NCI-H187 (cell line): ENCODE measurements at places on chromosomes 7 and 10.

DNA sequence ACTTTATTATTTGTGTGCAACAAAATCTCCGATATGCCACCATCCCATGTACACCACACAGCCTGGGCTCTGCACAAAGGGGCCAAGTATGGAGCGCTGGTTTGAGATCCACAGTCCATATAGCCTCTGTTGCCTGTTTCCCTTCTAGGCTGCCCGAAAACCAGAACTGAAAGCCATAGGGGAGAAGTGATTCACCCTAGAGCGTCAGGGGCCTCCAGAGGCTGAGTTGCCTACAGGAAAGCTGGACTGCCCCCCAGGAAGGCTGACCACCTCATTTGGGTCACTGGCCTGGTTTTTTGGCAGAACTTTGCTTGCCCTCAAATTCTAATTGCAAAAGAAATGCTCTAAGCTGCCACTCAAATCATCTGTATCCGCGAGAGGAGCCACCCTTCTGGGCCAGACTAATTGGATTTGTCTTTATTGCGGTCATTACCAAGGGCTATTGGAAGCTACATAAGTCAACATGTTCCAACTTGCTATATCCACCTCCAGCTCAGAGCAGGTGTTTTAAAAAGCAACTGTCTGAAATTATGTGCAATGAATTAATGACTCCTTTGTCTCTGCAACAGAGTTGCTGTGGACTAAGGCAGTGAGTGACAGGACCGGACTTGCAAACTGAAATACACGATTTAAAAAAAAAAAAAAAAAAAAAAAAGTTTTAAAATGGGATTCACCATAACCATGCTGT, 28.3 kb upstream of the FRMD4A start:
- no peak for DNase-seq

DNA sequence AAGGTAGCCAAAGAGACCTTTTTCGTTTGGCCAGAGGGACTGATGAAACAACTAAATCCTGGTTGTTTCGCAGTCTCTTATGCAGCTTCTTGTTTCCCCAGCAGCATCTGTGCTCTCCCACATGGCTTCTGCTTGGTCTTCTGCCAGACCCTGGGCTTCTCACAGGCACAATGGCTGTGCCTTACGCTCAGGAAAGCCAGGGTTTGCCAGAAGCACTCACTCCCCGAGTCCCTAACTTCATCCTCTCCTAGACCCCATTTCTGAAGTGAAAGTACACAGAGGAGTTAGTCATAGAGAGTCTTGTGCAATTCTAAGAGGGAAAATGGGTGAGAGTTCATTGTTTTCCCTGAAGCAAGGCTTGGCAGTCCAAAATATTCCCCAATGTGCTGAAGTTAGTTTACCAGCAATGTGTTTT, 121.7 kb downstream of the EVX1 start:
- no peak for DNase-seq

DNA sequence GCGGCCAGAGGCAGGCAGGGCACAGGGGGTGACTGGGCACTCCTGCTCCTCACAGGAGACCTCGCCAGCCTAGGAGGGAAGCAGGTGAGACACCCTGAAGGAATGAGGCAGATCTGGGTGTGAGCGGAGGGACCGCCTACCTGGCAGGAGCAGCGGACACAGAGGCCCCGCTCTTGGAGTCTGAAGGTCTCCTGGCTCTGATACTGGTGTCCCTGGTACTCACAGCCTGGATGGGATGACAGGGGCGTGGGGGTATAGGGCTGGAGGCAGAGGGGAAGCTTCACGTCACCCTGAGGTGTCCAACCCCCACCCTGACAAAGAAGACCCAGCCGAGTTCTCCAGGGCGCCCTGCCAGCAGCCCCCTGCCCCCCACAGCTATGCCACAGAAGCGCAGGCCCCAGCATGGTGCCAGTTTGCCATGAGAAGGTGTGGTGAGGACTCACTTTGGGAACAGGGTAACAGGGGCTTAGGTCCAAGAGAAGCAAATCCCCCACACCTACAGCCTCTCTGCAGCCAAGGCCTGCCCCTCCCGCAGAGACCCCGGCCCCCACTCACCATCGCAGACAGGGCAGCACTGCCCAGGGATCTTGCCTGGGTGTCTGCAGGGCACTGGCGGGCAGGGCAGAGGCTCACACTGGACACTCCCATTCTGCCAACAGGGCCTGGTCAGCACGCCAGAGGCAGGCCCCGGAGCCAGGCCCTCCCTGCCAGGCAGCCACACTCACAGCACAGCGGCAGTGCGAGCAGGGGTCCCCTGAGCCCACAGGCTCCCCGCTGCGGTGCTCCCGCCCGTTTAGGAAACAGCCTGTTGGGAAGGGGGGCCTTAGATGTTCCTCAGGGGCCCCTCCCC, 17.0 kb downstream of the KCP start:
- DNase-seq, result no peak

DNA sequence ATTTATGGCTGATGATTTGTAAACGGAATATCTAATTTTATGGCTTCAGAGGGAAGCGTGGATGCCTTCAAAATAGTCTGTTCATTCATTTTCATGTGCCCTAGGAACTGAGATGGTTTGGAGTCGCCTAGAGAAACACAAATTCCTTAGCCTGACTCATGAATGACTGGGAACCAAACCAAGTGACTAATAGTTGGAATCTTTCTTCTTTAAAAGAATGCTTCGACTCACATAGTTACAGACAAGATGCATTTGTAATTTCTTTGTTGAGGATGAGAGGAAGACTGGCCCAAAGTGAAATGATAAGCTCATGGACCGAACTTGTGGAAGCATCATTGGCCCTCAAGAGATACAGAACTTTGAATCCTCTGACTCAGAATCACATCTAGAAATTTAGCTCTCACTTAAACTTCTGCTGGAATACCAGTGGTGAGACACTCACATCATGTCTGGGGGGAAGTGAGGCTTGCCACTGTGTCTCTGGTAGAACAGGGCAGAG, 1107.2 kb downstream of the NRG3 start:
- DNase-seq, result no peak

GRCh38 chr7:959271-959670, 4.8 kb upstream of the ADAP1 start:
- DNase-seq, result no peak

DNA sequence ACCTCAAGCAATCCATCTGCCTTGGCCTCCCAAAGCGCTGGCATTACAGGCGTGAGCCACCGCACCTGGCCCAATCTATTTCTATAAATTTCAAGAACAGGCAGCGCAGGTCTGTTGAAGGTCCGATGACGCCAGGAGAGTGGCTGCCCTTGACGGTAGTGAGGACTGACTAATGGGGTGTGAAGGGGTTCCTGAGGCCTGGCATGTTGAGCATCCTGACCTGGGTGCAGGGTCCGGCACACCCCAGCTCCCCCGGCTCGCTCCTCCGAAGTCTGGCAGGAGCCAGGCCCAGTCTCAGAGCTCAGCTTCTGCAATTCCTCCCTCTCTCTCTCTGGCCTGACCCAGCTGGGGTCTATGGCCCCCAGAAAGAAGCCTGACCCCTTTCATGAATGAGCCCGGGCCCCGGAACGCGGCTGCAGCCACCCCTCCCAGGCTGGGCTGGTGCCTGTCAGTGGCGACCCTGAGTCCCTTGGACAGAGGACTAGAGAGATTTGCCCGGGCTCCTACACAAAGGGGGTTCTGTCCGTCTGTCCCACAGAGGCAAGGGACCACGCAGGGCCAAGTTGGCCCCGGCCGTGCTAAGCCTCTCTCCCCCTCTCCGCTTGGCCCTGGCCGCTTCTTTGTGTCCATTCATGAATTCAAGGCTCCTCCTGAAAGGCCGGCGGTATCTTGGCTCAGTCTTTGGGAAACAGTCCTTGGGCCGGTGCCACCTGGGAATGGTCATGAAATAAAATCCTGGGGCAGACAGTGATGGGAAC, 18.8 kb downstream of the MMD2 start:
- DNase-seq, result no peak

DNA sequence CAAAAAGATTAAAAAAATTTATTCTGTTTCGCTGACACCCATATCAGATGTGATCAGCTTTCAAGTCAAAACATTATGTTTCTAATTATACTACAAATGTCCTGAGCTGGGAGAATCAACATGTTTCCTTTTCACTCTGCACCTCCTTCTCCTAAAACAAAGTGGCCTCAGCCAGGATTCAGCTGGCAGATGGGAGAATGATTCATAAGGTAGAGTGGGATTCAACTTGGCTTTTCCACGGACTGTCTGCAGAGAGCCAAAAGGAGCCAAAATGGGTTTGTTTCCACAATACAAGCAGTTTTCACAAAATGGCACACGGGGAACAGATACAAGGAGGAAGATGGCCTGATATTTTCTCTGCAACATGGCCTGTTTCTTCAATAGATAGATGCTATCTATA, 376.5 kb upstream of the PRKCQ start:
- DNase-seq, result no peak

GRCh38 chr10:47077941-47078340, 166.7 kb downstream of the PTPN20 start:
- DNase-seq, result no peak

DNA sequence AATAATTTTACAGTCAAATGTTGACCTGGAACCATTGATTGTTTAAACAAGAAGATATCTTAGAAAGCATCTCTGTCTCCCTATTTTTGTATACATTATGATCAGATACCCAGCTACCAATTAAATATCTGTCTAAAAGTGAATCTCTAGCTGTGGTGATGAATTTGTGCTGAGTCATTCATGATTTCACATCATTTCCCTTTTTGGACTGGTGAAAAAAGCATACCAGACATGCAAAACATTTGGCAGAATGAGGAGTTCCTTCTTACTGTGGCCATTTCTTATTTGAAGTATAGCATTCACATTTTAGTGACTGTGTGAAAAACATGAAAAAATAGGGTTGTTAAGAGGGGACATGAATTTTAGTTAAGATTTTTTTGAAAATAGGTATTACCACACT, 98.0 kb upstream of the GATA3 start:
- no peak for DNase-seq

- no peak for DNase-seq
Observed at GRCh38 chr7:85191383-85191782, 4.5 kb upstream of the SEMA3D start.

GRCh38 chr10:77080361-77081027, 557.1 kb downstream of the KCNMA1 start:
- no peak for DNase-seq

DNA sequence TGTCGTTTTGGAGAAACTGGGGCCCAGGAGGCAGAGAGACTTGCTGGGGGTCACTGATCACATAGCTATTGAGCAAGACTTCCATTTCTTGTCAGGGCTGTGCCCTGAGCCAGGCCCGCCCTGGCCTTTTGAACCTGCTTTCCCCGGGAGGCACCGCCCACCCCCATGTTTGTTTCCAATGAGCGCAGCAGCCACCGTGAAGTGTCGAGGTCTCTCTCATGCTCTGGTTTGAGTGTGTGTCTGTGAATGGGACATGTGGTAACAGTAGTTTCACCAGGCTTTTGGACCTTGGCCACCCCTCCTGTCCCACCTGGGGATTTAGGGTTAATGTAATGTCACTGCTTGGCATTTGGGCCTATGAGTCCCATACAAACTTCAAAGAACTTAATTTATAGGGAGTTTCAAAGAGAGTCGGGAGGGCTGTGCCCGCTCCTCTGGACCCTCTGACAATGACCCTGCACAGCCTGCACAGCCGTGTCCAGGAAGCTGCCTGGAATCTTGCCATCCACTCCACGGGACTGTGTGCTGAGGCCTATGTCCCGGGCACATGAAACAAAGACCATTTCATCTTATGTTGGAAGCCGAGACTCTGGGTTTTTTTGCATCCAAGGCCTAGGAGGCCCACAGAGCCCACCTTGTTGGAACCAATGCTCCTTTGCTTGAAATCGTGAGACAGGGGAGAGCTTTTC, 6.3 kb downstream of the PRF1 start:
- DNase-seq, result no peak

GRCh38 chr10:48533951-48534720, 70.7 kb downstream of the ARHGAP22 start:
- DNase-seq, result no peak

DNA sequence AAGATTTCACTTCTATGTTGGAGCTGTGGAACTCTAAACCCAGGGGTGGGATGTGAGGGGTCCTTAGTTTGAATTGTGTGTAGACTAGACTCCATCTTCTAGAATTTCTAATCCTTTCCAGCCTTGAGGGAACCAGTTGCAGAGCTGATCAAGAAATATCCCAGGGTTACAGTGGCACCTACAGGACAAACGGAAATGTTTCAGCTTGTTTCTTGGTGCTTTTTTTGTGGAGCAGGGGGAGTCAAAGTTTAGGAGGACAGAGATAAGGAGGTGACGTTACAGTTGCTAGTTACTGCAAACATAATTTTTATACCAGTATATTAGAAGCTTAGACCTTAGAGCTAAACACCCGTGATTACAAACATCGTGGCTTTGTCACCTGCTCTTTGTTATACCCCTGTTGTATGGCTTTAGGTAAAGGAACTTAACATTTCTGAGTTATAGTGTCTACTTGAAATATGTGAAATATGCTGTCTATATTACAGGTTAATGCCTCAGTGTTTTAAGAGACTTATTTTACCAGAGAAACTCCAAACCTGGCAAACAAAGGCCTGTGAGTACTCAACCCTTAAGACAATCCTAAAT, 84.5 kb upstream of the DYNC1I1 start:
- DNase-seq, result no peak

DNA sequence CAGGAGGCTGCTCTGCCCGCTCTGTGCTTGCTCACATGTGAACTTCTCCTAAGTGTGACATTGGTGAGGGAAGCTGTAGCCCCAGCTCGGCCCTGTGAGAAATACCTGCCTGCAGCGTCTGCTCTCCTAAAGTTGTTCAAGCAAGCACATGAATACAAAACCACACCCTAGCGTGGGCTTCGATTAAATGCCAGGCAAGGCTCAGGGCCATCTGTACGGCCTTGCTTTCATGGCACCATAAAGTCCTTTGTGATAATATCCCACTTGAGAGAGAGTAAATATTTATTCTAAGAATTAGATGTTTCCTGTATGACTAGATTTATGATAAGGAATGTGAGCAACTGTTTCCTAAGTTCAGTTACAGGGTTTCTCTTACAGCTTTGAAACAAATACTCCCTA, 262.8 kb upstream of the KLF14 start:
- DNase-seq, result no peak

- DNase-seq, result no peak
Observed at GRCh38 chr7:136530831-136531230, 337.6 kb upstream of the CHRM2 start.

DNA sequence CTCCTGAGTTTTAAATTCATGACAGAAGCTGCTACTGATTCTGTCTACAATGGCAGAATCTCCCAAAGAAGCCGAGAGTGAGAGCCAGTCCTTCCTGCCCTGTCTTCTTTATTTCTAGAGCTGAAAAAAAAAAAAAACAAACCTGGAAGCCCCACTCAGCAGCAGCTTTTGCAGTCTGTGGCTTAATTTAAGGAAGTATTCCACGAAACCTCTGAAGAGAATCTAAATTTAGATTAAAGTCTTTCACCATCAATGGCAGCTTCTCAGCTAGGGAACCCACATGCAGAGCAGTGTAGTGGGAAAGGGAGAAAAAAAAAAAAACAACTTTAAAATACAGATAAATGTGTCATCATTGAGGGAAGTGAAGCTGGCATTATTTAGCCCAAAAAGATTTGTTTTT, 23.4 kb downstream of the SMURF1 start:
- no peak for DNase-seq
